ENCODE measurements at places on chromosomes 1 and 21.
A peak's percentile ranks its signal among the peaks of the same experiment; 100 is the strongest.

DNA sequence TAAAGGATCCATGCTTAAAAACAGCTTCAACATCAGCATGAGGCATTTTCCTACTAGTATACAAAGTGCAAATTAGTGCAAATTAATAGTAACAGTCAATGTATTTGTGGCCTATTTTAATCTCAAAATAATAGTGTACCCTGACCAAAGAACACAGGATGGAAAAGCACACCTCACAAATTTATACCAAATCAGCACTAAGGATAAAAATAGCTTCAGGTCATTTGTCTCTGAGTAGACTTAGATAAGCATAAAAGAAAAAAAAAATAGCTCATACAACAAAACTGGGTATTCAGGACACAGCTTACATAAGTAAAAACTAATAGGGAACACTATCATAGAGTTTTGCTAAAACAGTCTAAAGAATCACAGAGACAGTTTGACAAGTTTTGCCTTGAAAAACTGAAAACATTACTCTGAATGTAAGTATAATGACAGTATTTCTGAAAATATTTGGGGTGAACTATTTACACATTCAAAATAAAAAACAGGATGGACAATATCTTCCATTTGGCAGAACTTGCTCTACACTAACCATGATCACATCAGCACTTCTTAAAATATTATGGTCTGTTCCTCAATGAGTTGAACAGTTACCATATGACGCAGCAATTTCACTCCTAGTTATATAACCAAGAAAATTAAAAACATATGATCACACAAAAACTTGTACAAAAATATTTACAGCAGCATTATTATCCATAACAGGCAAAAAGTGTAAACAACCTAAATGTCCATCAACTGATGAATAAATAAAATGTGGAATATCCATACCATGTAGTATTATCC is 46.3 kb downstream of the RNF115 start:
- DNase-seq, result no peak

DNA sequence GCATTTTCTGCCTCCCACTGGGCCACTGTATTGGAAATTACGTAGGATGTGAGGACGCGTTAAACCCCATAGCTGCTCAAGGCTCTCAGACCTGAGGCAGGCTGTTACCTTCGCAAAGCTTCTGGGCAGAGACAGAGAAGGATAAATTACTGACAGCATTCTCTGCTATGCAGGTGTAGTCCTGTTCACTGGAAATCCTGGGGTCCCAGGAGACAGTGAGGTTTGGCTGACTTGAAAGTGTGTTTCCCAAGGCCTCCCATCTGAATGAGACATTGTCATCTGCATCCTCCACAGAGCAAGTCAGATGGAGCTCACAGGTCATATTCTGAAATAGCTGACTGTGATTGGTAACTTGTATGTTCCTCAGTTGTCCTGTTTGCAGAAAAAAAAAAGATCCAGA is 32.0 kb downstream of the SLAMF6 start:
- DNase-seq, result no peak

- no peak for DNase-seq
Observed at GRCh38 chr1:229138058-229138457, 132.9 kb upstream of the RAB4A start.

- no peak for DNase-seq
Observed at GRCh38 chr1:65289449-65289848, 19.9 kb upstream of the DNAJC6 start.

DNA sequence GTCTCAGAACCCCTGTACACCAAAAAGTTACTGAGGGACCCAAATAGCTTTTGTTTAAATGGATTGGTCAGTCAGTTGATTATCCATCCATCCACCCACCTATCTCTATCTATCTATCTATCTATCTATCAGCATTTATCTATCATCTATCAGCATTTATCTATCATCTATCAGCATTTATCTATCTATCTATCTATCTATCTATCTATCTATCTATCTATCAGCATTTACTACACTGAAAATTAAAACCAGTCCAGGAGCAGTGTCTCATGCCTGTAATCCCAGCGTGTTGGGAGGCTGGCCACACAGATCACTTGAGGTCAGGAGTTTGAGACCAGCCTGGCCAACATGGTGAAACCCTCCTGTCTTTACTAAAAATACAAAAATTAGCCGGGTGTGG is 47.1 kb downstream of the CLSTN1 start:
- no peak for DNase-seq

- DNase-seq, result peak; percentile 39
Observed at GRCh38 chr1:166164995-166165660, 1.7 kb downstream of the FAM78B start.

- no peak for DNase-seq
Observed at GRCh38 chr1:56933606-56934005, 32.2 kb downstream of the C8B start.

DNA sequence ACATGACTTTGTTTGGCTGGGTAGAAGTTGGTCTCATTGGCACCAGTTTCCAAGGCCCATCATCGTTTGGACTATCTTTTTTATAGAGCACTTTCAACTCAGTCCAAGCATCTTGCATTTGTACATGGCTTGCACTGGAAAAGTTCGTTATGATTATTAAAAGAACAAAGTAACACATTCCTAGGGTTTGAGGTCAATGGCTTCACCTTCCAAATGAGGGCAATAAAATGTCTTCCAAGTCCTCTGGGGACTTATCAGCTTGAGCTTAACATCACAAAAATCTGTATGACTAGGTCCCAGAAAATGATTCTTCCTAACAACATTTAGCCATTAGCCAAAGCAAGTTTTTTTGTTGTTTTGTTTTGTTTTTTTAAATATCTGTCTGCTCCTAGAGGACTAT is 610.8 kb downstream of the LMO4 start:
- DNase-seq, result no peak

GRCh38 chr1:3777078-3777547 is 4.6 kb downstream of the SMIM1 start:
- no peak for DNase-seq

DNA sequence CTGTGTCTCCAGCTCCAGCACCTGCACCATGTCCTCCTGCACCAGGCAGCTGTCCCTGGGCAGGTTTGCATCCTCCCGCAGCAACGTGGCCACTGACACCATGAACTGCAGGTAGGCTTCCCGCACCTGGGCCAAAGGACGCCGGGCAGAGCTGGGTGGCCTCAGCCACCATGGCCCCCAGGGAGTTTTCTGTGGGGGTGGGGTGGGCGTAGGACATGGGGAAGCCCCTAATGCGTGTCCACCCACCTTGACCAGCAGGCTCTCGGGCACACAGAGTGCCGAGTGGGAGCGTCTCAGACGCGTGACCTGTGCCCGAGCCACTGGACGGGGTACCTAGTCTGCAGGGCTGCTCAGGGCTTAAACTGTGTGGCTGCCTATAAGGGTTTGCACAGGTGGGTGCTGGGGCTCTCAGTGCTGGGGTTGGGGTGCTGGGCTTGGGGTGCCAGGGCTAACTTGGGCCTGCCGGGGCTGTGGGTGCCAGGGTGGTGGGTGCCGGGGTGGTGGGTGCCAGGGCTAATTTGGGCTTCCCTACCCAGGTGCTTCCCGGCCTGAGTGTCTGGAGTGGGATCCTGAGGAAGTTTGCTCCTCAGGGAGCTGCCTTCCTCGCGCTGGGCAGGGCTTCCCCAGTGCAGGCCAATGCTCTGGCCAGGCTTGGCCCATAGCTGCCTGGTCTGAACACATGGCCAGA is 17.7 kb downstream of the PRXL2B start:
- no peak for DNase-seq

DNA sequence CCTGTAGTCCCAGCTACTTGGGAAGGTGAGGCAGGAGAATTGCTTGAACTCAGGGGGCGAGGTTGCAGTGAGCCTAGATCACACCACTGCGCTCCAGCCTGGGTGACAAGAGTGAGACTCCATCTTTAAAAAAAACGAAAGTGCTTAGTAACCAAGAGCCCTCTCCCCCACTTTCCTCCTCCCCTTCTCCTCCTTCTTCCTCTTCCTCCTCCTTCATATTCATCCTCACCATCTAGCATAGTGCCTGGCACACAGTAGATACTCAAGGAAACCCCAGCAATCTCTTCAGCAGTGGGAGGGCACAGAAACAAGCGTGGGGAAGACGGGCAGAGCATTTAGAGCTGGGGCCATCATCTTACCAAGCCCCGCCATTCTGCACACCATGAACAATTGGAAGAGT is 119.4 kb upstream of the SLC45A1 start:
- no peak for DNase-seq

- DNase-seq, result no peak
Observed at GRCh38 chr1:41842993-41843755, 75.5 kb downstream of the HIVEP3 start.

GRCh38 chr1:166354406-166354805 is 187.6 kb upstream of the FAM78B start:
- DNase-seq, result no peak

GRCh38 chr1:110452330-110452729 is 1.4 kb downstream of the PROK1 start:
- no peak for DNase-seq

- DNase-seq, result no peak
Observed at GRCh38 chr1:227712648-227713047, 22.5 kb downstream of the JMJD4 start.

- DNase-seq, result no peak
Observed at GRCh38 chr1:151005729-151006319, 878 bp downstream of the MINDY1 start.

DNA sequence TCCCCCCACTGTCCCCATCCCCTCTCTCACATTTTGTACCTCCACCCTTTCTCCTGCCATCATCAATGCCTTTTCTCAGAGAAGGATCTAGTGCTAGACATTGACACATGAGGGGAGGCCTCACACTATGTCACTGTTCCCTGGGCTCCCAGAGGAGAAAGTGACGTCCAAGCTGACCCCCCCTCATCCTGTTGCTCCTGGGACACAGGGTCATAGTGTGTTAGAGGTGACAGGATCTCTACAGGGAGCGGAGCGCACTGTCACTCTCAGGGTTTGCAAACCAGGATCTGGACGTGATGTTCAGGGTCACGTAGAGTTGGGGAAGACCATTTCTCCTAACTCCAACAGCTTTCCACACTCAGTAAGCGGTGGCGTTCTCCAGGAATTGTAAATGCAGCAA is 2.6 kb downstream of the NCMAP start:
- no peak for DNase-seq

GRCh38 chr21:34640858-34641257 is 25.9 kb upstream of the RCAN1 start:
- no peak for DNase-seq

DNA sequence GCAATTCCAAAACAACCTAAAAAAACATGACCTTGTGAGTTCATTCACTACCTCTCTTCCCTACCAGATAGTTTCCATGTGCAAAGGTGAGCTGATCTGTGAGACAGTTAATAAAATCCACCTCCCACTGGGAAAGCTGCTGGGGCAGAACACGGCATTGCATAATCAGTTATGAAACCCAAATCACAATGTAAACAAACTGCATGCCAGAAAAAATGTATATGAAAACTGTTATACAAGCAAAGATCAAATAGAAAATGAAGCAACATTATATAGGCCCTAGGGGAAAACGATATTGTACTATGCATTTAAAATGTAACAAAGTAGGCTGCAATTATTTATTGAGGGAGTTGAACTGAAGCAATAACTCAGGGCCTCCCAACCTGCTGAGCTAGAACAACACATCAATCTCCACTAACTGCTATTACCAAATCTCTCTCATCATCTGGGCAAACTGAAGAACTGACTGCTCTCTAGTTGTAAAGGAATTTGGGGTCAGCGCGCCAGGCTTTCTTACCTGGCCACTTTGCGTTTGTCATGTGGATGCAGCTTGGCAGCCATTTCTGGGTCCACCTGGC is 31.0 kb downstream of the TRIT1 start:
- DNase-seq, result no peak

DNA sequence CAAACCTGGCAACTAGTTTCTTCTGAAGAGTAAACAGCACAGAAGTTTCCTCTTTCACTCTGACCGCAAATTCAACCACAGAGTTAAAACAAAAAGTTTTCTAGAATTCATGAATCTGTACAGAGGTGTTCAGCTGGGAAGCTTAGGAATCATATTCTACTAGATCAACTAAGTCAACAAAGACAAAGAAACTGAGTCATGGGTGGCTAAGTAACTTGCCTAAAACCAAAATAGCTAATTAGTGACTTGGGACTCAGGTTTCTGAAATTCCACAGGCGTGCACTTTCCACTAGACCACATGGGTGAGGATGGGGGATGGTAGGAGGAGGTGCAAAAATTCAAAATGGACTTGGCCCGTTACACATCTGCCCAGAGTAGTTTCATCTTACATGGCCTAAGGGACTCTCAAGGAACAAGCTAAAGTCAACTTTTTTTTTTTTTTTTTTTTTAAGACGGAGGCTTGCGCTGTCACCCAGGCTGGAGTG is 25.8 kb downstream of the PTPN14 start:
- DNase-seq, result no peak

GRCh38 chr1:9960706-9961562 is 17.7 kb downstream of the NMNAT1 start:
- DNase-seq, result no peak

- no peak for DNase-seq
Observed at GRCh38 chr1:99886841-99887240, 36.7 kb downstream of the AGL start.

DNA sequence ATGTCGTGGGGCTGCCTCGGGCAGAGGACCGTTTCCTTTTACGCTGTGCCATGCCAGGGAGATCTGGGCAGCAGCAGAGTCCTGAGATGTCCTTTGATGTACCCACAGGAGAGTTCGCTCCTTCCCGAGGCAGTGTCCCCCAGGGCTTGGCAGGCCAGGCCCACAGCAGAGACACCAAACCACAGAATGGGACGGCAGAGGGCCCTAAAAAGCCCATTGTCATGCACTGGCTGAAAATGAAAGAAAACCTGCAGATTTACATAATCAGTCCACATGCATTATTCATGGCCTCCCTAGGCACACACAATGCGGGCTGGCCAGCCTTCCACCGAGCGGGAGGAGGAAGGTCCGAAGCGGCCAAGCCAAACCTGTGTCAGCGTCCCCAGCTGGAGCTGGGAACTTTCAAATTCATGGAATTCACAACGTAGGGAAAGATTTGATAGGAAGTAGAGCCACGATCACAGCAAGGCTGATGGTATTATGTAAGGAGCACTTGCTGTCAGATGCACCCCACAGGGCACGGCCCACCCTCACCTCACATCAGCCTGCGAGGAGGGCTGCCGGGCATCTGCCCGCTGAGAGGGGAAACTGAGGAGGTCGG is 25.3 kb upstream of the EFHD2 start:
- no peak for DNase-seq

GRCh38 chr1:189496768-189497167 is 980.9 kb downstream of the BRINP3 start:
- DNase-seq, result no peak

DNA sequence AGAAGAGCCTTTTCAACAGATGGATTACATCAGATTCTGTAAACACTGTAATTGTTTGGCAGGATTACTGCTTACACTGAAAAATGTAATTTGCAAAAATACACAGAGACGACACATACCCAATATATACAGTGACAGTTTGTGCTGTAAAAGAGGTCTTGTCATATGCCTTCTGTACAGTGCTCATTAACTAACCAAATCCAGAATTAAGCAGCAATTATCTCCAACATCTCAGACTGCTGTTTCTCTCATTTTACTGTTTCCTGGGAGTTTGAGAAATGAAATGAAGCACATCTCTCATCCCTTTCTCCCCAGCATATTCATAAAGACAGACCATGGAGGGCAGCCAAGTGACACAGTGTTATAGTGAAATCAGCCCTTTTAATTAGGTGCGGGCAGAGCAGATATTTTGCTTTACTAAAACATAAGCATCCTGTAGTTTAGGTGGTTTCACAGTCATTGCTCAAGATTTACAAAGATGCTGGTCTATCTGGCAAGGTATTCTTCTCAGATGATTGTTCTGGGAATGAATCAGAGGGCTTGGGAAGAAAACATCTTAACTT is 618.4 kb upstream of the USP24 start:
- DNase-seq, result no peak

GRCh38 chr1:95927061-95927460 is 693.1 kb downstream of the RWDD3 start:
- DNase-seq, result no peak
